Omental fat pad (tissue), 4 donors: ENCODE measurements at places on chromosomes 3 and 15. TPM values are rescaled to one million over a fixed set of nuclear protein-coding genes. Genes with fewer than 3 reads are reported as not detected.

GRCh38 chr15:34047893-34048775 is 9.1 kb upstream of the AVEN start:
- no peak for DNase-seq

DNA sequence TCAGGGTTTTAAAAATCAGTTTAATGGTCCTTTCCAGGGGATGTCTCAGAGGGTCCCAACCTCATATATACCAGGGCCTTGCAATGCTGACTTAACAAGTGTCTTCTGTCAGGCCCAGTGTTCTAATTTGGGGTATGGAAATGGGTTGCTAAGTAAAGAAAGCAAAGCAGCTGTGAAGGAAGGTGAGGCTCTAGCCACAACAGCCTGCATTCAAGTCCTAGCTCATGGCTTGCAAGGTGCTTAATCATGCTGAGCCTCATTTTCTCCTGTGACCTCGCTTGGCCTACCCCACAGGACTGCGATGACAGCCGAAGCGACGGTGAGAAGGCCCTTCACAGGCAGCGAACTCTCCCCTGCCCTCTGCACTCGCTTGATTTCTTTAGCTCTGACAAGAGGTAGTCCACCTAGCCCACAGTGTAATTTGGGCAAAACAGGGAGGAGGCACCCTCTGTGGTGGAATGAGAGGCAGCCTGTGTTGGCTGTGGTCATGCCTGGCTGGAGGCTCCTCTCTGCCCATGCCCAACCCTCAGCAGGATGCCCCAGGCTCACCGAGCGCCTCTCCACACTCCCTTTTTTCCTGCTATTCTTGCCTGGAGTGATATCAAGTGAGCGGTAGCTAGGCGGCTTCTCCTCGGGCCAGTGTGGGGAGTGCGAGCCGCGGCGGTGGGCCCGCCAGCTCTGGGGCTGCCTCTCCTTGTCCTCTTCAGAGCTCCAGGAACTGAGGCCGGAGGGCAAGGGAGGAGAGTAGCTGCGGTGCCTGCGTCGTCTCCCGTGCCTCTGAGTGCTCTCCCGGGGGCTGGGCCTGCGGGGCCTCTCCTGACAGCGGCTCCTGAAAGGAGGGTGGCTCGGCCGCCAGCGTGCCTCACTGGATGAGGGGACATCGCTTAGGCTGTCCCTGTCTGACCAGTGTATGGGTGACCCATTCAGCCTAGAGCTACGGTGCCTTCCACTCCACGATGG is 29.2 kb downstream of the ILDR1 start:
- DNase-seq, result no peak

- no peak for DNase-seq
Measured at GRCh38 chr3:66572938-66573710, 72.3 kb upstream of the LRIG1 start.

GRCh38 chr3:38126121-38126892 is 10.6 kb downstream of the ACAA1 start:
- DNase-seq, result peak; percentile 16

DNA sequence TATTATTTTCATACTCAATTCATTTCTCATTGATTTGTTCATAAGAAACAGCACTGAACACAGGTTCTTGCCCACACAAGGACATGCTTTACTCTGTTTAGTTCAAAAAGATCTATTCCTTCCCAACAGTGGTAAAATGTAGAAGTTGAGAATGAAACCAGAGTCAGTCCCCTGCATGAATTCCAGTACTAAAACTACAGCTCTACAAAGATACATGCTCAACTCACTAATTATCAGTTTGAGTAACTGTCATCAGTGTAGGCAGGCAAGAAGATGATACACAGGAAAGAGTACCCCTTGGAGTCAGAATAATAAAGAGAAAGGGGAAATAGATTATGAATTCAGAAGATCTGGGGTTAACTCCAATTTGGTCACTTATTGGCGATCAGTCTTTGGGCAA is 43.2 kb downstream of the NR2E3 start:
- DNase-seq, result no peak

- DNase-seq, result no peak
Measured at GRCh38 chr3:172987273-172987672, 153.8 kb downstream of the SPATA16 start.

GRCh38 chr3:122356402-122356801 is 26.6 kb downstream of the MIX23 start:
- DNase-seq, result no peak

DNA sequence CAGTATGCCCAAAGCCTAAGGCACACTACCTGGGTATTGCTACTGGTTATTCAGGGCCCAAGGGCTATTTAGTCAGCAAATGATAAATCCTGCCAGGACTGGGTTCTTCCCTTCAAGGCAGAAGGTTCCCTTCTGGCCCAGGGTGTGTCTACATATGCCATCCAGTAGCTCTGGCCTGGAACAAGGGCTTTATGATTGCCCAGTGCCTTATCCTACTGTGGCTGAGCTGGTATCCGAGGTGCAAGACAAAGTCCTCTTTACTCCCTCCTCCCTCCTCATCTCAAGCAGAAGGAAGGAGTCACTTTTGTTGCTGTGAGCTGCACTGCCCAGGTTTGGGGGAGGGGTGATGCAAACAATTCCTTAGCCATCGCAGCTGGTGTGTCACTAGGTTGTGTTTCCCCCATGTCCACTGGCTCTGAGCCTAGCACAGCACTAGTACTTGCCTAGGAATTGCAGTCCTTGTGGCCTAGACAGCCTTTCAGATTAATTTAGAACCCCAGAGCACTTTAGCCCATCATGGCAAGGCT is 221.8 kb upstream of the TGFBR2 start:
- no peak for DNase-seq

- DNase-seq, result no peak
Measured at GRCh38 chr3:127438951-127439350, 151.1 kb upstream of the PRR20G start.

DNA sequence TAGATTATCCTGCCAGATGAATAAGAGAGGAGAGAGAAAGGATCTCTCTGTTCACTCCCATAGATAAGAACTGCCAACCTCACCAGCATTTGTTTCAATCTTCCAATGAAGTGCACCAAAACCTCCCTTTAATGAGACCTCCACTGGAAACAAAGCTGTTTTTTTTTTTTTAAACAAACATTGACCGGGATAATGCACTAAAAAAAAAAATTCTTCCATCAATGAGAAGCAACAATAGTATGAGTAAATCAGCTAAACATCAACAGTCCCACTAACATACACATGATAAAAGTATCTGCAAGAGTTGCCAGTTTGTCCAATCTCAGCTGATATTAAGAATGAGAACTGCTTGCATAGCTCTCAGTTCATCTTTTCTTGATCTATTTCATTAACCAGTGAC is 19.9 kb downstream of the TJP1 start:
- DNase-seq, result no peak

DNA sequence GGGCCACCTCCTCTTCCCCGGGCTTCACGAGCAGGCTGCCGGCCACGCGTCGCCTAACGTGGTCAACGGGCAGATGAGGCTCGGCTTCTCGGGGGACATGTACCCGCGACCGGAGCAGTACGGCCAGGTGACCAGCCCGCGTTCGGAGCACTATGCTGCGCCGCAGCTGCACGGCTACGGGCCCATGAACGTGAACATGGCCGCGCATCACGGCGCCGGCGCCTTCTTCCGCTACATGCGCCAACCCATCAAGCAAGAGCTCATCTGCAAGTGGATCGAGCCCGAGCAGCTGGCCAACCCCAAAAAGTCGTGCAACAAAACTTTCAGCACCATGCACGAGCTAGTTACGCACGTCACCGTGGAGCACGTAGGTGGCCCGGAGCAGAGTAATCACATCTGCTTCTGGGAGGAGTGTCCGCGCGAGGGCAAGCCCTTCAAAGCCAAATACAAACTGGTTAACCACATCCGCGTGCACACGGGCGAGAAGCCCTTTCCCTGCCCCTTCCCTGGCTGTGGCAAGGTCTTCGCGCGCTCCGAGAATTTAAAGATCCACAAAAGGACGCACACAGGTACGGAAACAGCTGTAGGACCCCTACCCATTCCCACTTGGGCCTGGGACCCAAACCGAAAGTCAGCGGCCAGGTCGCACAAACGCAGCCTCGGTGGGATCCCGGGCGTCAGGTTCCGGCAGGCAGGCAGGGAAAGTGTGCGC is 1.5 kb downstream of the ZIC1 start:
- DNase-seq, result no peak

GRCh38 chr3:23324745-23325144 is 121.6 kb downstream of the UBE2E2 start:
- DNase-seq, result no peak

DNA sequence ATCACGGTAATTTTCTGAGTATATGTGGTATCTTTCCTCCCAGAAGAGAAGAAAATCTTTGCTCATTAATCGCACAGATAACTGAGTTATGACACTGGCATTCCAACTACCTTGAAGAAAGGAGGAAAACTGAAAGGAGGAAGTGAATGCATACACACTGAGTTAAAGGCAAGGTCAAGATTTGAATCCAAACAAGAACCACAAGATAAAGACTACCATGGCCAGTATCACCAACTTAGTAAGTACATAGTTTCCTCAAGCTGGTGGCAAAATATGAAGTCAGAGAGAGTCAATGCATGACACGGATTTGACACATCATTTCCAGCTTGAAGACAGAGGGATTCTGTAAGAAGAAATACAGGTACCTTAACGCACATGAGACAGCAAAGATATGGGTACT is 287.5 kb downstream of the ULK4 start:
- DNase-seq, result no peak

- no peak for DNase-seq
Measured at GRCh38 chr3:40088527-40089170, 220.9 kb upstream of the EIF1B start.

DNA sequence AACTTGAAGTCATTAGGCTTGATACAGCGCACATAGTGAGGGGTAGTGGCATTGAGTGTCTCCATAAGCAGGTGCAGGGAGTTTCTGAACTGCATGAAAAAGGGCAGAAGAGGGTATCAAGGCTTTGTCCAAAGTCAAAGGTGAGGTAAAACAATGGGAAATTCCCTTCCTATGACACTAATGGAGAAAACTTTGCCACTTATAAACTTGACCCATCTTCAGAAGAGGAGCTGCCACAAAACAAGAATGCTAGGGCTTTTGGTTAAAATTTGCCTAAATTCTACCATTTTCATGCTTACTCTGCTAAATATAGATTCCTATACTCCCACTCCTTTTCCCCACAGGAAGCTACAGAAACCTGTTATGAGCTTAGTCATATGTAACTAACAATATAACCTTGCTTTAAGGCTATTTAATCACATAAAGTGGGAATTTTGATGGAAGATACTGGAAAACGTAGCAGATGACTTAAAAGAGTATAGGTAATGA is 87.5 kb upstream of the MYO5C start:
- no peak for DNase-seq

GRCh38 chr15:66722757-66723540 is 20.9 kb downstream of the SMAD6 start:
- no peak for DNase-seq

GRCh38 chr3:60424942-60425341 is 826.3 kb downstream of the FHIT start:
- DNase-seq, result no peak

- DNase-seq, result no peak
Measured at GRCh38 chr3:105613120-105613519, 246.4 kb downstream of the ALCAM start.

GRCh38 chr3:179765396-179765795 is 112.6 kb downstream of the USP13 start:
- no peak for DNase-seq

DNA sequence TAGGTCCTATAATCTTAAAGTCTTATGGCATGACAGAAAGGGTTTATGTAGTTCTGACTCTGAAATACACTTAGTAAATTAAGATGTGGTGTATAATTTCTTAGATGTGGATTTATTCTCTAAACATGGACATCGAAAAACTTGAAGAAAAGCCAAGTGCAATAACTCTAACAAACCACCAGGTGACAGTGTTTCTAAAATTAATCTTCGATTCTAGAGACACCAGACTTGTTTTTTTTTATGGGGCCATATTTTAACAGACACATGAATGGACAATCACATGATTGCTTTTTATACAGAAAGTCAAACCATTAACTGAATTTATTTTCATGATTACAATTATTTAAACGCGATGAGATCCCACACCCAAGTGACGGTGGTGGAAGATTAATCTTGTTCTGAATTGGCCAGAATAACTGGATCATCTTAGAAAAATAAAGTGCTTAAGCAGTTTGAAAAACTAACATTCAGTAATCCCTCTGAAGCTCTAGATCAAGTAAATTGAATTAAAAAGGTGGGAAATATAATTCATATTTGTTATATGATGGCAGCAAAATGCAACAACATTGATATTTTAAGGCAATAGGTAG is 305.1 kb downstream of the LSAMP start:
- no peak for DNase-seq

DNA sequence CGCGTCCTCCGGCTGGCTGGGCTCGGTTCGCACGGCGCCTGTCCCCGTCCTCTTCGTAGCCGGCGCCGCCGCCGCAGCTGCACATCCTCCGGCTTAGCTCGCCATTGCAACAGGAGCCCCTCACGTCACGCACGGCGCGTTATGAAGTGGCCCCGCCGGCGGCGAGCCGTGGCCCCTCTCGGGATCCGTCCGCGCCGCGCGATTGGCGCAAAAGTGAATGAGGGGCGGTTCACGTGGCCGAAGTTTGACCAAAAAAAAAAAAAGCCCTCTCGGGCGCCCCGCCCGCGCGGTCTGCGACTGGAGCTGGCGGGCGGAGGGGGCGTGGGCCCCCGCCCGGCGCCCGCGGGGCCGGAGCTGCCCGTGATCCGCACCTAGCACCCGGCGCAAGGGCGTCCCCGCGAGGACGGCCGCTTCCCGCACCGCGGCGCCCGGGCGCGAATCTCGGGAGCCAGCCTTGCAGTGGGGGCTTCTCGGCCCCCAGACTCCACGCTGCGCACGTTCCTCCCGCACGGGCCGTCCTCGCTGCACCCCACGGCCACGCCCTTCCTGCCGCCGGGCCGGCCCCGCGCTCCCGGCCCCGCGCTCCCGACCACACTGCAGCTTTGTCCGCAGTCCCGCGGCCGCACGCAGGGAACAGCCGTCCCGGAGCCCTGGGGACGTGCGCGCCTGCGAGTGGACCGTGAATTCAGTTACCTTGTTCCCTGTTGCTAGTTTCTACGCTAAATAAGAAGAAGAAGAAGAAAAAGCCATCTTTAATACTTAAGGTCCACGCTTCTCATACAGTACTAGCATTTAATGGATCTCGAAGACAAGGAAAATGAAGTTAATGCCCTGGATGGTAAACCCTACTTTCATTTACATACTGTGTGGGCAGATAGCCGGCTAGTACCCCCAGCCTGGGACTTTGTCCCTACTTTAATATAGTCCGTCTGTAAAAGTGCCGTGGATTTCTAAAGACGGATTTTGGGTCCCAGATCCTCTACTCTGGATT is at the start of gene CHSY1:
CHSY1 (minus strand) TSS at position 219 of the 991 bp plus-strand sequence. CDS start 592 bp downstream, outside the sequence.
- DNase-seq, result peak; percentile 80

Gene SLCO2A1
- 22.5 TPM for total RNA-seq

Gene SYNPR
- not detected for total RNA-seq

Gene BOC
- 43.8 TPM for total RNA-seq

Gene NR1I2
- total RNA-seq, result not detected

Gene MGA
- total RNA-seq, result 36.7 TPM

Gene ZPLD1
- not detected for total RNA-seq

Gene AP3B2
- 0.31 TPM for total RNA-seq

Gene TRIM42
- total RNA-seq, result not detected

Gene WNT5A
- 11.4 TPM for total RNA-seq

Gene DIPK2A
- total RNA-seq, result 36.6 TPM

Gene TMCO5A
- total RNA-seq, result not detected

Gene DUOXA2
- not detected for total RNA-seq

Gene IL12A
- not detected for total RNA-seq
